ENCODE measurements at places on chromosomes 3 and 15. TPM values are rescaled to one million over a fixed set of nuclear protein-coding genes. Genes with fewer than 3 reads are reported as not detected.

TTLL13 gene
- polyA plus RNA-seq, result 0.27 TPM

FAM227B gene
- polyA plus RNA-seq, result 9.2 TPM

SLC28A1 gene
- polyA plus RNA-seq, result 1.5 TPM

NEO1 gene
- 32.2 TPM for polyA plus RNA-seq

RTP1 gene
- not detected for polyA plus RNA-seq

DNA sequence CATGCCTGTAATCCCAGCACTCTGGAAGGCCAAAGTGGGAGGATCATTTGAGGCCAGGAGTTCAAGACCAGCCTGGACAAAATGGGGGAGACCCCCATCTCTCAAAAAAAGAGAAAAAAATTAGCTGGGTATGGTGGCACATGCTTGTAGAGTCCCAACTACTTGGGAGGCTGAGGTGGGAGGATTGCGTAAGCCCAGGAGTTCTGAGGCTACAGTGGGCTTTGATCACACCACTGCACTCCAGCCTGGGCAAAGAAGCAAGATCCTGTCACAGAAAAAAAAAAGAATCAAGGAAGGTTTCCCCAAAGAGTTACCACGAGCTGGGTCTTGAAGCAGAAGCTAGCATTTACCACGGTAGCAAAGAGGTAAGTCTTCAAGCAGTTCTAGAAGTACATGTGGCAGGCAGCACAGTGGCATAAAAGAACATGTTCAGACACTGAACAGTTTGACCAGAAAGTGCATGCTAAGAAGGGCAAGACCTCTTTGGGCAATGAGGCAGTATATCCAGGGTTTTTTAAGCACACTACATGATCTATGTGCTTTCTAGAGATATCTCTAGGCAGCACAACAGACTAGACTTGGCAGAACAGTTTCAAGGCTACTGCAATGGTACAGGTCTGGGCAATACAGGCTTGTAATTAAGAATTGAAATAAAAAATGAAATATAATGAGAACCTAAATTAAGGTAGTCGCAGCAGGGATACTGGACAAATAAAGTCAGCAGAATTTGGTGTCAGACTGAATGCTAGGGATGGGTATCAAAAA lies 418.5 kb downstream of the SHQ1 start:
- H3K27me3 ChIP-seq, result no peaks in the 10 kb centered on the region
- no peak overlapping the region for H3K27ac ChIP-seq
- peaks cover 33% of the 10 kb centered on the region for H3K4me1 ChIP-seq

DNA sequence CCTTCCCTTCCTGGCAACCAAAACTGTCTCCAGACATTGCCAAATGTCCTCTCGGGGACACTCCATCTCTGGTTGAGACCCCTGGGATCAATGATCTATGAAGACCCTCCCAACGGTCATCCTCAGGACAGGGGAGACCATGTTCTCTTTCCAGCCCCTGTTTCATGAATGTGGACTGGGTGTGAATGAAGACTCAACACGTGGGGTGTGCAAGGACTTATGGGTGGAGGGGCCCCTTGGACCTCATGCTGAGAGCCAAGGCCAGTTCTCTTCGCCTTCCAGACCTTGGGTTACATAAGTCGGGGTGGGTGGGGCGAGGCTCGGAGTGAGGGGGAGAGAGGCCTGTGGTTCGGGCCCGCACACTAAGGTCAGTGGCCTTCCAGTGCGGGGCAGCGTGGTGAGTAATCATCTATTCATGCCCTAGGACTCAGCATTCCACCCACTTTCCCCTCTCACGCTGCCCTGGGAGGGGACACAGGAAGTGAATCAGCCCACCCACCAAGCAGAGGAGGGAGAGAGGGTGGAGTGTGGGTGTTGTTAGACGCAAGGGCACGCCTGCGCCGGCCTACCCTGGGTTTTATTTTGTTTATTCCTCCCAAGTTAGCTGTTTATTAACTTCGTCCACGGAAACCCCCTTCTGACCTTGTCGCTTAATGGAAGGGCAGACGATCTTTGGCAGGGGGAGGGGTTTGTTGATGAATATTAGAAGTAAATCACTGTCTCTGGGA lies 6.7 kb downstream of the PAQR5 start:
- no peak overlapping the region for H3K4me3 ChIP-seq
- peaks cover 13% of the 10 kb centered on the region for H3K4me1 ChIP-seq
- peak overlapping the region; percentile 26 for H3K27ac ChIP-seq
- H3K36me3 ChIP-seq, result no peaks in the 10 kb centered on the region
- H3K27me3 ChIP-seq, result peaks cover 3% of the 10 kb centered on the region

DNA sequence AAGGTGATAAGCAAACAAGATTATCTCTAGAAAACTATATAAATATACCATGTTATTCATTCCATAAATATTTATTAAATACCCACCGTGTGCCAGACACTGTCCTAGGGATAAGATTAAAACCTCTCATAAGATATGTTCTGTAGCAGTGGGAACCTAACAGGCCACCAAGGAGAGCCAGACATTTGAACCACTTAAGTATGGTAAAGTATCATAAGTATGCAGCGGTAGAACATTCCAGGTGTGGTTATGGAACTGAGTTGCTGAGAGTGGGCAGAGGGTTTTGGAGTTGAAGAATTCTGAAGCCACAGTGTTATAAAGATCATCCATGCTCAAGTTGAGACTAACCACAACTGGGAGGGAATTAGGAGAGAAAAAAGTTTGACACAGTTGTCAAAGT lies 14.7 kb downstream of the FILIP1L start:
- H3K36me3 ChIP-seq, result no peaks in the 10 kb centered on the region
- peak overlapping the region; percentile 57 for H3K27ac ChIP-seq

GRCh38 chr15:48052946-48053345 lies 67.8 kb upstream of the SLC24A5 start:
- H3K27ac ChIP-seq, result no peak overlapping the region
- no peaks in the 10 kb centered on the region for H3K27me3 ChIP-seq
- H3K36me3 ChIP-seq, result no peaks in the 10 kb centered on the region
- no peak overlapping the region for H3K4me3 ChIP-seq

DNA sequence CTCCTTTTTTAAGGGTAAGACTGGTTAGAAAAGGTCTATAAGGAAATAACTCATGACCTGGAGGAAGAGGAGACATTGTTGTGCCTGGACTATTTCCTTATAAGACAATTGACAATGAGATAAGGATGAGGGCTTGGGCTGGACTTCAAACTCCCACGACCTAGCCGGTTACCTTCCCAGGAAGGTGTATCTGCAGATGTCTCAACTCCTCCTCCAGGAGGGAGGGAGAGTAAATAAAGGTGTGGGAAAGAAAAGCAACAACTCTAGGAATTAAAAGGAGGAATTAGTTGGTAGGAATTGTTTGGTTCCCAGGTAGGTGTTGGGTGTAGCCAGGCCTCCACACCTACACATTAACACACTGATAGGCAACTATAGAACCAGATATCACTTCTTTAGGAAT lies 97.8 kb upstream of the TBL1XR1 start:
- peak; percentile 75 for DNase-seq
- H3K4me1 ChIP-seq, result peaks cover 5% of the 10 kb centered on the region
- no peaks in the 10 kb centered on the region for H3K36me3 ChIP-seq
- no peak overlapping the region for H3K4me3 ChIP-seq
- H3K27me3 ChIP-seq, result no peaks in the 10 kb centered on the region

- H3K27ac ChIP-seq, result peak overlapping the region; percentile 98
- H3K36me3 ChIP-seq, result no peaks in the 10 kb centered on the region
- no peak overlapping the region for H3K4me3 ChIP-seq
- DNase-seq, result peak; percentile 78
- peaks cover 76% of the 10 kb centered on the region for H3K4me1 ChIP-seq
Measured at GRCh38 chr15:66773129-66773873, 71.3 kb downstream of the SMAD6 start.

DNA sequence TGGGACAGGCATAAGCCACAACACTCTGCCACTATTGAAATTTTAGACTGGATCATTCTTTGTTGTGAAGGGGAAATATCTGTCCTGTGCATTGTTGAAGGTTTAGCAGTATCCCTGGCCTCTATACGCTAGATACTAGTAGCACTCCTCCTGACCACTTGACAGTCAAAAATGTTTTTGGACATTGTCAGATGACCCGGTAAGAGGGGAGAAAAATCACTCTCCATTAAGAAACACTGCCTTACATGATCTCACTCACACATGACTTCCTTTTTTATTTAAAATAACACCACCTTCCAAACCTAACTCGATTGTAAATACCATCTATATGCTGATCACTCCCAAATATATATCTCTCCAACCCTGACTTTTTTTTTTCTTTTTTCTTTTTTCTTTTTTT lies 15.3 kb upstream of the HLTF start:
- no peaks in the 10 kb centered on the region for H3K36me3 ChIP-seq
- H3K4me1 ChIP-seq, result no peaks in the 10 kb centered on the region
- no peaks in the 10 kb centered on the region for H3K27me3 ChIP-seq
- H3K27ac ChIP-seq, result no peak overlapping the region
- DNase-seq, result no peak
- H3K4me3 ChIP-seq, result no peak overlapping the region

DNA sequence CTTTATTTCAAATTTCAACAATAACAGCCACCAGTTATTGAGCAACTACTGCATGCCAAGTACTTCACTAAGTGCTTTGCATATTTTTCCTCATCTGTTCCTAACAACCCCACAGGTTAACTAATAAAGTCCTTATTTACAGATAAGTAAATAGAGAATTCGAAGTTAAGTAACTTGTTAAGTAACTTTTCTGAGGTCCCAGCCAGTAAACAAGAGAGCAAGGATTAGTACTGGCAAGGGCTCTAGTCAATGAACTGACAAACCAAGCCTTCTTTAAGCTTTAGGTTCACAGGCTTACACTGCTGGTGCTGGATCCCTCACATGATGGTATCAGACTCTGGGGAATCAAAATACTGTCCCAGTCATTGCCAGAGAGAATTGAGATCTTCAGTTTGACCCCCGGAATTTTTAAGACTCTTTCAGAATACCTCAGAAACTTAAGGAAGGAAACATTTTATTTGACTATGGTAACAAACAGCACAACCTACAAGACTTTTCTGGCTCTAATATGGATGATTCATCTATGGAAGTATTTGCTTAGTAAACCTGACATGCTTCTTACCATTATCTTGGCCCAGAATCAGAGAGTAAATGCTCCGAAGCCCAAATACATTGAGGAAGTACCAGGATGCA lies 16.5 kb downstream of the EMC3 start:
- no peaks in the 10 kb centered on the region for H3K27me3 ChIP-seq
- H3K36me3 ChIP-seq, result no peaks in the 10 kb centered on the region
- no peak overlapping the region for H3K4me3 ChIP-seq
- no peaks in the 10 kb centered on the region for H3K4me1 ChIP-seq
- no peak overlapping the region for H3K27ac ChIP-seq

GRCh38 chr3:139689708-139690228 lies 12.0 kb upstream of the NMNAT3 start:
- no peaks in the 10 kb centered on the region for H3K36me3 ChIP-seq
- DNase-seq, result no peak
- H3K4me3 ChIP-seq, result no peak overlapping the region

DNA sequence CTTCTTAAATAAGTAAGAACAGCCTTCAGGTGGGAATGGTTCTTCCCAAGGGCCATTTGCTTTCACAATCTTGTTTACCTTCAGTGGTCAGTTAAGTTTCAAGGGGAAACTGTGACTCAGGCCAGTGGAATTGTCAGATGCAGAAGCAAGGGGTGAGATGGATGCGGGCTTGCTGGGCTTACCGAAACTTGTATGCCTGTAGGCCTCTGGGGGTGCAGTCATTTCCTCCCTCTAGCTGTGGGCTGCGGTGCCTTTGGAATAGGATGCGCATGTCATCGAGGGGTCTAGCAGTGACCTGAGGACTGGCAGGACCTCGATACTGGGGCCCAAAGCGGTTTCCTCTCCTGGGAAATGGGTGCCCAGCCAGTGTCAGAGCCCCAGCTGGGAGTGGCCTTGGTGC lies 121.6 kb downstream of the EEFSEC start:
- H3K36me3 ChIP-seq, result no peaks in the 10 kb centered on the region
- DNase-seq, result no peak

DNA sequence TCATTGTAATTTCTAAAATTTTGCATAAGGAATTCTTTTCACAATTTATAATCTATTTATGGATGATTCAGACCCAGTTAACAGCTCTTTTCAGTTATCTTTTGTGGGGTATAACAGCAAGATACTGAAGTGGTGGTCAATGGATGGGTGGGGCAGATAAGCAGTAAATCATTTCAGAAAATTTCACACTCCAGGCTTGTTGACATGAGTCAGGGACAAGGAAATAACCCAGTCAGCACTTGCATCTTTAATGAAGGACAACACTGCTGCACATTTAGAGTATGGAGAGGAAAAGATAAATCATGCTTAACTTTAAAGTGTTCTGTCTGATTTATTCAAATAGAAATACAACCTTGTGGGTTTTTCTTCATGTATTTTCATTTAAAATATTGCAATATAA lies 181.6 kb downstream of the ROBO1 start:
- no peaks in the 10 kb centered on the region for H3K27me3 ChIP-seq
- no peak overlapping the region for H3K27ac ChIP-seq
- H3K4me3 ChIP-seq, result no peak overlapping the region
- no peak for DNase-seq
- H3K4me1 ChIP-seq, result no peaks in the 10 kb centered on the region
- no peaks in the 10 kb centered on the region for H3K36me3 ChIP-seq

DNA sequence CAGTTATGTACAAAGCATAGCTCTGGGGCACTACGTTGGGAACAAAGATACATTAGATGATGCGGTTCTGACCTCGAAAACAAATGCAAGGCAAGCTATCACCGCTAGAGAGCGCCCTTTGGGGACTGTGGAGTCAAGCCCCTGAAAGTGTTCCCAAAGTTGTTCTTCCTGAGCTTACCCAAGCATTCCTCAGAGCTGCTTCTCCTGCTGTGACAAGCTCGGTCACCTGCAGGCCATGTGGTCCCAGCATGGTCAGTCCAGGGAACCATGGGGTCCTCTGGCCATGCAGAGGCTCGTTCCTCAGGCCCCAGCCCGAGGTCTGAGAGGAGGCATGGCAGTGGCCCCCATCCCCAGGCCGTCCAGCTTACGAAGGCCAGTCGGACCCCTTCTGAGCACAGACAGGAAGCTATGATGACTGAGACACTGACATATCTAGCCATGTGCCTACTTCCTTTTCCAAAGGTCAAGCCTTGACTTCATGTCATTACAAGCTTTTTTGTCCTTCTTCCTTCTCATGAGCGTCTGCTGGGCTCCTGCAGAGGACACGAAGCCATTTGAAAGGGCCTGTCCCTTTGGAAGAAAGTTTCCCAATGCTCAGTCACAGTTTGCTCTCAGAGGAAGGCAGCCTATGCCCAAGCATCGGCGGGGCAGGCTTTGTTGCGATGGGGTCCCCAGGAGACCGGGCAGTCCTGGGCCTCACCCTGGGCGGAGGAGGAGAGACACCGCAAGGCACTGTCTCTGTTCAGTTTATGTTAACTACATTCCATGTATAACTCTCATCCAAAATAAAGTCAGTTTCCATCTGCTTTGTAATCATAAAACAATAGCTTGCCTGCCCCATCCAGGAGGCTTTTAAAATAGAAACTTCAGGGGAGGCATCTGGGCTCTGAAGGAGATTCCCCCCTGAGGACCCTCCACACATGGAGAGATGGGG lies 79.3 kb downstream of the ATP10A start:
- no peak overlapping the region for H3K27ac ChIP-seq
- no peak overlapping the region for H3K4me3 ChIP-seq
- H3K4me1 ChIP-seq, result peaks cover 4% of the 10 kb centered on the region
- H3K27me3 ChIP-seq, result no peaks in the 10 kb centered on the region
- no peaks in the 10 kb centered on the region for H3K36me3 ChIP-seq

- peaks cover 12% of the 10 kb centered on the region for H3K4me1 ChIP-seq
- H3K27me3 ChIP-seq, result no peaks in the 10 kb centered on the region
- no peak overlapping the region for H3K4me3 ChIP-seq
- no peak overlapping the region for H3K27ac ChIP-seq
- H3K36me3 ChIP-seq, result no peaks in the 10 kb centered on the region
Measured at GRCh38 chr15:72856549-72857040, 73.0 kb upstream of the ADPGK start.

Measured in hepatocyte (in vitro differentiated cells).